ENCODE measurements at places on chromosomes 5 and 9.

DNA sequence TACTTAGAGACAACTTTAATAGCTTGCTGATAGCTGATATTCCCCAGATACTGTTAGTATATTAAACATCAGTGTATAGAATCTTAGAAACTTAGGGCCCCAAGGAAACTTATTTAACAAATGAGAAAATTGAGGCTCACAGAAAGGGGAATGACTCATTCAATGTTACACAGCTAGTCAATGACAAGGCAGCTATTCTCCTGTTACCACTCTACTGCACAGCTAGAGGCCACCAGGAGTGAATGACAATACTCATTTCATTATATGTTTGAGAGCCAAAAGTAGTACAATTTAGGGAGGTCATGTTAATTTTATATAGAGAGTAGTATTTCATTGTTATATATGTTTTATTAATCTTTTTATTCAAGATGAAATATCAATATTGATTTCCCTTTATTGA, 33.2 kb upstream of the PCDHB1 start:
- no peak for DNase-seq

DNA sequence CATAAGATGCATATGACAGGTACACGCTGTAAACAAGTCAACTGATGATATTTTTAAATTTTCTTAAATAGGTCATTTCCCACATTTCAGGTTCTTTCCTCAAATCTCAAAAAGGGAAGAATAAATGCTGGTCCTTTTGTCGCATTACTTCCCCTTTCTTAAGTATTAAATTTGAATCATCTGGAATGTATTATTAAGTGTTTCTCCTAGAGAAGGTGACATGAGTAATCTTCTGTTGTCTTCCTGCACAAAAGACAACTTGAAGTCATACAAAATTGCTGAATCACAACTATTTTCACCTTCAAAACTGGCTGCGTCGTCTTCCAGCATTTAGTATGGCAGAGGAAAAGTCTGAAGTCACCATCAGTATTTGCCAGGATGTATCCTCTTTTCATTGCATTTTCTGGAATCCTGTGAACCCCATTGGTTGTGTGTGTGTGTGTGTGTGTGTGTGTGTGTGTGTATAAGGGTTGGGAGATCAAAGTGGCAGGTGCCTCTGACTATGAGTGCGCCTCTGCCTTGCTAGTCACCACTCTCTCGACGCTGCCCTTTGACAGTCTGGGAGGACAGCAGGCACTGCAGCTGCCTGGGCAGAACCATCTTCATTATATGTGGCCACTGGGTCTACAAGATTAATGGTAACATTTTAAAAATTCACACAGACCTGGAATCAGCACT, 86.9 kb downstream of the MVB12B start:
- no peak for DNase-seq

GRCh38 chr5:175696139-175696854, 38.4 kb downstream of the HRH2 start:
- peak; percentile 1 for DNase-seq

- DNase-seq, result peak; percentile 78
These were observed 48.1 kb downstream of the THBS4 start for GRCh38 chr5:80083101-80083890.

DNA sequence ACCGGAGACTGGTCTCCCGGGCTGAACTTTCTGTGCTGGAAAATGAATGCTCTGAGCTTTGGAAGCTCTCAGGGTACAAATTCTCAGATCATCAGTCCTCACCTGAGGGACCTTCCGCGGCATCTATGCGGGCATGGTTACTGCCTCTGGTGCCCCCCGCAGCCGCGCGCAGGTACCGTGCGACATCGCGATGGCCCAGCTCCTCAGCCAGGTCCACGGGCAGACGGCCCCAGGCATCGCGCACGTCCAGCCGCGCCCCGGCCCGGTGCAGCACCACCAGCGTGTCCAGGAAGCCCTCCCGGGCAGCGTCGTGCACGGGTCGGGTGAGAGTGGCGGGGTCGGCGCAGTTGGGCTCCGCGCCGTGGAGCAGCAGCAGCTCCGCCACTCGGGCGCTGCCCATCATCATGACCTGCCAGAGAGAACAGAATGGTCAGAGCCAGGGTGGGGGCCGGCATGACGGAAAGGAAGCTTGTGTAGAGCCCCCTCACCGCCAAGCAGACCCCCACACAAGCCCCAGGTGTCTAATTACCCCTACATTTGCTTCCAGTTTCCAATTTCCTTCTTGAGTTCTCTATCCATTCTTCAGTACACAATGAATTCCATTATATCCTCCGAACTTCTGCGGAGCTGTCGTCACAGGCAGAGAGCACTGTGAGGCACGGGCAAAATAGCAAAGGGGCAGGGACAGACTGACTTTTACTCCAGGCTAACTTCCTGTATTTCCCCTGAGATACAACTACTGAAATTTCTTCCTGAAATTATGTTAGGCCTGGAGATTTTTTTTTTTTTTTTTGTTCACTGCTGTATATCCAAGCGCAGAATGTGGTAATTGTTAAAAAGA, 23.2 kb downstream of the CDKN2A start:
- DNase-seq, result no peak

DNA sequence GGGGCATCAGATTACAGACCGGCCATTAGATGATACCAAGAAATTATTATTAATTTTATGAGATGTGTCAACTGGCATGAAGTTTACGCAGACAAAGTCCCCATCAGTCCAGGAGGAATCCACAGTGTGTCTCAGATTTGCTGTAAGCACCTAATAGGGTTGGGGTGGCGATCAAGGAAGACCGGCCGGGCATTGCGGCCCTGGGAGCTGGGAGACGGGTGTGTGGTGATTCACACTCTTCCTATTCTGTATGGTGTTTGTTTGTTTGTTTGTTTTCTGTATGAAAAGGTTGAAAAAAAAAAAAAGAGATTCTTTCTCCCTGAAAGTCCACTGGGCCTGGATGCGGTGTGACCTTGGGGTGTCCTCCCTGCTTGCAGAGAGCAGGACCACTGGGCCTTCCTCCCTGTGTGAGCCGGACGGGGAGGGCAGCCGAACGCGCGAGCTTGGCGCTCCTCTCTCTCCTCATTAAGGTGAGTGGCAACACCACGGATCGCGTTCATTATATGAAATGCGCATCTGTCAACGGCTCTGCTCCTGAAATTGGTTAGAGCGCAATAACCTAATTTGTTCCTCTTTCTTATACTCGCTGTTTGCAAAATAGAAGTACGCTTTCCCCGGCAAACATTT, 15.1 kb downstream of the RASGEF1C start:
- DNase-seq, result no peak

GRCh38 chr9:18360005-18360404, 113.9 kb upstream of the ADAMTSL1 start:
- no peak for DNase-seq

DNA sequence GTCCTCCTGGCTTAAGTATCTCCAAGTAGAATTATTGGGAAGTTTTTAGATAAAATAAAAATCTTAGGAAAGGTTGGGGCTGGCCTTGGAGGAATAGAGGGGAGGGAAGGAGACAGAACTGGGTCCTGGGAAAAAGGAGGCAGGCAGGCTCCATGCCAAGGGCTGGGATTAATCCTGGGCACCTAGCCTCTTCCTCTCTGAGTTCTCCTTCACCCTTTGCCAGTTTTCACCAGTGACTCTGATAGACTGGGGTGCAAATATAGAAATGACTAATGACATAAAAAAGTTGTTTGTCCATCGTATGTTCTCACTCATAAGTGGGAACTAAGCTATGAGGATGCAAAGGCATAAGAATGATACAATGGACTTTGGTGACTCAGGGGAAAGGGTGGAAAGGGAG, 81.9 kb downstream of the RMI1 start:
- DNase-seq, result no peak

- no peak for DNase-seq
These were observed 202.1 kb downstream of the NXNL2 start for GRCh38 chr9:88737031-88737430.

GRCh38 chr5:14913096-14913495, 41.5 kb upstream of the ANKH start:
- DNase-seq, result peak; percentile 80

GRCh38 chr5:14676320-14676719, 11.8 kb downstream of the OTULIN start:
- peak; percentile 22 for DNase-seq

DNA sequence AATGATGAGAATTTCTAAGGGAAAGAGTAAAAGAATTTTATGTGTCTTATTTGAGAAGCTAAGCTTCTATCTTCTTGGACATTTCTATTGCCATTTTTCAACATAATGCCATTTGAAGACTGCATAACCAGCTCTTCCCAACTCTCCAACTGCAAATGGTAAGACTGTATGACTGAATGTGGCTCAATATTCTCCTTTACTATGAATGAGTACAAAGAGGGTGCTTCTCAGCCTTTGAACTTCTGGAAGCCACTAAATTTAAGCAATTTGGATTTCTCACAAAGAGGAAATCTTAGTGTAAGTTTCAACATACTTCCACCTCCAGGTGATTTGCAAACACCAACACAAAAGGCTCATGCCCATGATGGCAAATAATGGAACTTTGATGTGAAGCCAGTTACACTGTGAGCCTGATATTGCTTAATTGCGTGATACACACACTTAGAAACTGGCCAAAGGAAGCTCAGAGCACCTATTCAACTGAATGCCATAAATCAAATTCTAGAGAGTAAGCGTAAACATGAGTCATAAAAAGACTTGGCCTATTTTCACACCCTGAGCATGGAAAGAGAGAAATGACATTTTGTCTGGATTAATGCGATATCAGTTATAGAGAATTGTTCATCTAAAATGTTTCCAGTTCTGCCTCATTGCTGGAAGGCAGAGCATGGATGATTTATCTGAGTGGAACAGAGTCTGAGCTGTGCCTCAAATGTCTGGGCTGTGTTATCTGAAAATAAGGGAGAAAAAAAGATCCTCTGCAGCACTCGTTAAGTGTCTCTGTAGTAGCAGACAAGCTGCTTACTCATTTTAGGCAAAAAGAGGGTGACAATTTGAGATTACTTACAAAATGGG, 145.3 kb downstream of the PLK2 start:
- no peak for DNase-seq

- no peak for DNase-seq
These were observed 92.3 kb downstream of the FSTL4 start for GRCh38 chr5:133520062-133520461.

GRCh38 chr5:80797428-80798024, 142.7 kb upstream of the DHFR start:
- no peak for DNase-seq

DNA sequence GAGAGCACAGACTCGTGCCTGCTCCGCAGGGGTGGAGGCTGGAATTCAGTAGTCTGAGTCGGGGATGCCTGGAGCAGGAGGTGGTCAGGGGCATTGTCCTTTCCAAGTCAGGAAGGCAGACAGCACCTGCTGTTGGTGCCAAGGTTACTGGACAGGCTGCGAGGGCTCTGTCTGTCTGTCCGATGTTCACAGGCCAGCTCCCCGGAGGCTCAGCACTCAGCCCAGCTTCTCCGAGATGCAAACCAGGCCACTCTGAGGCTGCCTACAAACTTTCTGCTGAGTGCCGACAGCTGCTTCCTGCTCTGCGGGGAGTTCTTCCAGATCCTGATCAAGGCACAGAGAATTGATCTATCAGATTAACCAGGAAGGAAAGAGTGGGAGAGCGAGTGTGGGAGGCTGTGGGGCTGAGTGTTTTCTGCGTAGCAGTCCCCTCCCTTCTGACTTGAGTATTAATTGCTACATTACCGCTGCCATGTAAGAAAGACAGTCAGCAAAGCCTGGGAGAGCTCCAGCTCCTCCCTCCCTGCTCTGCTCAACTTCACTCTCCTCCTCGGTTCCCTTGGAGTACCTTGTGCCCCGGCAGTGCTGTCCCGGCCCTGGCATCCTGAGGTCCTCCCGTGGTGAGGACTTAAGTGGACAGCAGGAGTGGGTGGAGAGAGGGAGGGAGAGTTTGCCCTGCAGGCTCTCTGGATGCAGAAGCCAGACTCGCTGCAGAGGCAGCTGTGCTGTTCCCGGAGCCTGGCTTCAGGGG, 36.0 kb downstream of the KCNMB1 start:
- DNase-seq, result no peak

DNA sequence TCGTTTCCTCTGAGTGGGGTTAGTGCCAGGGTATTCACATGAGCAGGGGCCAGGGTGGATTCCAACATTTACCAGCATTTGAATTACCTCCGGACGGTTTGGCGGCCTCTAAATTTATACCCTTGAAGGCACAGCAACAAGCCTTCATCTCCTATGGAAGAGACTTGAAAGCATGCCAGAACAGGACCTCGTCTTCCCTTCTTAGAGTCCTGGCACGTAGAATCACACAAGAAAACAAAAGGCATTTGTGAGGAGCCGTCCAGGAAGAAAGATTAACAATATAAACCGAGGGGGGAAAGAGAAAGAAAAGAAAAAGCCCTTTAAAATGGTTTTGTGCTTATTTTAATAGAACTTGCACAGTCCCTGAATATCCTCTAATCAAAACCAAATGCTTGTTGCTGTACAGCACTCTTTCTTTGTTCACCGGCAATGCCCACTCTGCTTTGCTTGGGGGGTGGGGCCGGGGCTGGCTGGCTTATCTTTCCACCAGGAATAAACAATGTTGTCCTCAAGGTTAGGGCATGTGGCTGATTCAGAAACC, 575.8 kb upstream of the ZNF462 start:
- no peak for DNase-seq

DNA sequence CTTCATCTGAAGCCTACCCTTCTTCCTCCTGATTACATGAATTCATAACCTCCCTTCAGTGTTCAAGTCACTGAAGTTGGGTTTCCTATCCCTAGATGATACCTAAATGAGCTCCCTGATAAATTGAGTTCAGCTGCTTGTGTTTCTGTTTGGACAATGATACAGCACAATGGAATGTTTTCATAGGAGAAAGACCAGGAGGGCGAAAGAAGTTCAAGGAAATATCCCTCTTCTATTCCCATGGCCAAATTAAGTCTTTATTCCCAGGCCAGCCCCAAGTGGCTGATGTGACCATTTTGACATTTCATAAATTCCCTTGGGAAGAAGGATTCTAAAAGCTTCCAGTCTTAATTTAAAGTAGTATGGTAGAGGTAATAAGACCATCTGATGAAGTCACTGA, 555.8 kb upstream of the CLINT1 start:
- peak; percentile 98 for DNase-seq

DNA sequence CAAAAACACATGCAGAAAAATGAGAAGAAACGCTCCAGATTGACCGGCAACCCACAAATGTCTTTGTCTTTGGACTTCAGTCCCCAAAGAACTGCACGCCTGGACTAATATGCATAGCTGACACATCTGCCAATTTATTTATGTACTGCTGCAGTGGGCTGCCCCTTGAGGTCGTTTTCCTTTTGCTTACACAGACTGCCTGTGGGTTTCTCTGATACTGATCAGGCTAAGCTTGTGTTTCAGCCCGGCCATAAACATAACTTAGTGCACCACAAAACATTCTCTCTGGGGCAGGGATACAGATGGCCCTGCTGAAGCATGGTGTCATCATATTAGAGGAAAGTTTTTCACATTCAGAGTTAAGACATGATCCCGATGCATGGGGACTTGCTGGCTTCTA, 75.4 kb downstream of the NUDT12 start:
- DNase-seq, result peak; percentile 86

DNA sequence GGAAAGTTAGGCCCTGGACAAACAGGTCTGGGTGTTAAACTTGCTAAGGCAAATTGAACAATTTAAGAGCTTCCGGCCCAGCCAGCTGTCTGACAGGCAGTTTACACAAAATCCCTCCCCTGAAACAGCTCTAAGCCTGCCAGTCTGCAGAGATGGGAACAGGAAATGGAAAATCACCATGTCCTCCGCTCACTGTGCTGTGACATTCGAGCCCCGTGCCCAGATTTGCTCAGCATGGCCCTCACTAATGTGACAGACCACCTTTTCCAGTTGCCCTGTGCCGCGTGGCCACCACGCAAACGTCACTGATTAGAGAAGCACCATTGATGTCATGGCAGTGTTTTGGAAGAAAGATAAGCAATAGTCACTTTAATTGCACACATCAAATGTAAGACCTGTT, 41.0 kb downstream of the CCNJL start:
- DNase-seq, result peak; percentile 10

GRCh38 chr5:89187883-89188465, 305.0 kb upstream of the MEF2C start:
- DNase-seq, result no peak

All from EH (cell line).